Kidney (tissue), 22 donors: ENCODE measurements at places on chromosomes 2 and 18.

- DNase-seq, result peak; percentile 65
Observed at GRCh38 chr18:8366656-8367055, 242.6 kb upstream of the RAB12 start.

- peak; percentile 56 for DNase-seq
Observed at GRCh38 chr18:33201509-33201926, 239.0 kb downstream of the CCDC178 start.

GRCh38 chr2:202278036-202278760 is 12.6 kb downstream of the NOP58 start:
- no peak for DNase-seq

- no peak for DNase-seq
Observed at GRCh38 chr2:119134775-119135174, 23.8 kb downstream of the C1QL2 start.

DNA sequence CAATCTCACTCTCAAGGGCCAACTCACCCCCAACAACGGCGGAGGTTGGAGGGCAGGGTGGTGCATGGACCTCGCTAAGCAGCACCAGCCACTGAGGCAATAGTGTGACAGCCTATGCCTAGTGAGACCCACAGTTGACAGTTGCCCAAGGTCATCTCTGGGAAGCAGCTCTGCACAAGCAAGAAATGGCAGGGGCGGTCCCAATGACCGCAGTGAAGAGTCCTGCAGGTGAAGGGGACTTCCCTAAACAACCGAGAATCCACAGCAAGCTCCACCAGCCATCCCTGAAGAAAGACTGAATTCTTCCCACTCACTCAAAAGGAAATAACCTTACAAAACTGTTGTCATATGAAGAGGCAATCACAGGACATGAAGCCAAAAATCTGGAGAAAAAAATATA is 313.4 kb upstream of the ID2 start:
- DNase-seq, result no peak

- no peak for DNase-seq
Observed at GRCh38 chr2:203951366-203951902, 14.9 kb downstream of the ICOS start.

DNA sequence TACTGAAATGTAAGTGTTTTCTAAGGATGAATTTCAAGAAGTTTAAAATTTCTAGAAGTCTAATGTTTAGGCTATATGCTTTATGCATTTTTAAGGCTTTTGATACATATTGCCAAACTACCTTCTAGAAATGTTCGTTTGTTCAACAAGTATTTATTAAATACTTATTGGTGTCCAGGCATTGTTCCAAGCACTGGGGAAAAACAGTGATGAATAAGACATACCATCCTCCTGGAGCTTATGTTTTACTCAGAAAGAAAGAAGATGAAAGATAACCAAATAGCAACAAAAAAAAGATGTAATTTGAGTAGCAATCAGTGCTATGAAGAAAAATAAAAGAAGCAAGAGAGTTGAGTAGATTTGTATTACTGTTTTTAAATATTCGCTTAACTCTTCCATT is 692.9 kb downstream of the SLC4A3 start:
- no peak for DNase-seq

- no peak for DNase-seq
Observed at GRCh38 chr2:160484859-160485520, 8.6 kb downstream of the RBMS1 start.

GRCh38 chr2:70935468-70936164 is at the start of gene ATP6V1B1:
Gene ATP6V1B1 (plus strand): TSS chr2:70935900. CDS start chr2:70935955, 55 bp downstream.
- DNase-seq, result peak; percentile 61

GRCh38 chr2:219245148-219245898 is at the start of the genes GLB1L and STK16:
Gene GLB1L (minus strand): TSS chr2:219245444. CDS start chr2:219243573, 1,871 bp downstream.
Gene STK16 (plus strand): TSS chr2:219245479. CDS start chr2:219246000, 521 bp downstream.
- DNase-seq, result peak; percentile 96

DNA sequence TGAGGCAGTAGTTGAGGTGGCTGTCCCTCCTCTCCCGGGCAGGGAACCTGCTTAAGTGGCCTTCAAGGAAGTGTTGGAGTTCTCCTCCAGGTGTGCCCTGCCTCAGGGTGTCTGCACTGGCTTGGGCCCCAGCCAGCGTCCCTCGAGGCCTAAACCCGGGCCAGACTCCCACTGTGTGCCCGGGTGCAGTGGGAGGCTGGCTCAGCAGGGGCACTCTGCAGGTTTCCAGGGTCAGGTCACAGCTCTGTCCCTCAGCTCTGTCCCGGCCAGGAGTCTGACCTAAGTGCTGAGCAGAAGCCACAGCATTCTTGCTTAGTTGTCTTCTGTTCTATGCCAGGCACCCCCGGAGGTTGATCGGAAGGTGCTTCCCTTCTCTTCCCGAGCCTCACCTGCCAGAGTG is 69.0 kb upstream of the OTOS start:
- DNase-seq, result no peak

DNA sequence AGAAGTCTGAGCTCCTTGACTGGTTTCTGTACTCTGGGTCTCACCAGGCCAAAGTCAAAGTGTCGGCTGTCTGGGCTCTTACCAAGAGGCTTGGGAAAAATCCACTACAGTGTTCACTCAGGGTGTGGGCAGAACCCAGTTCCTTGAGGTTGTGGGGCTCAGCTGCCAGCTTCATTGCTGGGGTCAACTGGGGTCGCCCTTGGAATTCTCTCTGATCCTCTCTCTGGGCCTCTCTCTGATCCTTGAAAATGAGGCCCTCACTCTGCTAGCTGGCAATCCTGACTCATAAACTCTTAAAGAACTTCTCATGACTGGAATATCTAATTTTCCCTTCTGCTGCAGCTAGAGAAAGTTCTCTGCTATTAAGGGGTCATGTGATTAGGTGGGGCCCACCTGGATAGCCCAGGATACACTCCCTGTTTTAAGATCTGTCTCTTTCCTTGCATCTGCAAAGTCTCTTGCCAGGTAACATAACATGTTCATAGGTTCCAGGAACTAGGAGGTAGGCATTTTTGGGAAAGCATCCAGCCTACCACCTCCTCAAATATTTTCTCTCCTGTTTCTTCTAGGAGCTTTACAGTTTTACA is 66.3 kb downstream of the SP110 start:
- no peak for DNase-seq

DNA sequence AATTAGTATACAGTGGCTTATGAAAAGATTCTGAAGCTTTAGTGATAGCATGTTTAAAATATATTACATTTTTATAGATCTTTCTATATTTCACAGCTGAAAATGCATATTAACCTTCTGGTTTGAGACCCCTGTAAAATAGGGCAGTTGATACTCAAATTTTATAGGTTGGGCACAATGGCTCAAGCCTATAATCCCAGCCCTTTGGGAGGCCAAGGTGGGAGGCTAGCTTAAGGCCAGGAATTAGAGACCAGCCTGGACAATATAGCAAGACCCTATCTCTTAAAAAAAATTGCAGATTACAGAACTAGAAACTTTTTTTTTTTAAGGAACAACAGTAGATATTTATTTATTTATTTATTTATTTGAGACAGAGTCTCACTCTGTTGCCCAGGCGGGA is 31.2 kb downstream of the NBEAL1 start:
- DNase-seq, result no peak

DNA sequence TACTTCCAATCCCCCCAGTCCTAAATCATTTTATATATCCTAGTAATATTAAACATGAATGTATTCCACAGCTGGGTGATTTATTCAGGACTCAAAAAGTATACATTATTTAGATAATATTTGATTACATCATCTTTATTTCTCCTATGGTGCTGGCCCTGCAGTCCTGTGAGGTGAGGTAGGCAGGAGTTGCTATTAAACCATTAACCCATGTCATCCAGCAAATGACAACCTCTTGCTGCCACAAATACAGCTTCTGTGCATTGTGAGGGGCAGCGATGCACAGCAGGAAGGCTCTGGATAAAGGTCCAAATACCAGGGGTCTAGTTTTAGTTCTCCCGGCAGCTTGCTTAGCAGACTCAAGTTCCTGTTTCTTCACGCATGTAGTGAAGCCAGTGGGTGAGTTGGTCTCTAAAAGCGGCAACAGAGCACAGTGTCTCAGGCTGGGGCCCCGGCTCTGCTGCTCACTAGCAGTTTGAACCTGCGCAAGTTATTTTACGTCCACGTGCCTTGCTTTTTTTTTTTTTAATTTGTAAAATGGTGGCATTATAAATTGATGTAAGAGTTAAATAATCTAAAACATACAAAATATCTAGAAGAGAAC is 36.1 kb downstream of the INSIG2 start:
- DNase-seq, result peak; percentile 35

- DNase-seq, result no peak
Observed at GRCh38 chr2:159071190-159071915, 102.9 kb downstream of the TANC1 start.

- DNase-seq, result no peak
Observed at GRCh38 chr18:31661965-31662364, 22.4 kb downstream of the B4GALT6 start.

GRCh38 chr2:105842555-105842954 is 97.8 kb downstream of the NCK2 start:
- DNase-seq, result no peak

- DNase-seq, result no peak
Observed at GRCh38 chr18:31243740-31244512, 74.0 kb upstream of the DSG1 start.

GRCh38 chr2:80048296-80048695 is 256.3 kb downstream of the LRRTM1 start:
- DNase-seq, result no peak

GRCh38 chr2:126856403-126856802 is 42.3 kb upstream of the TEX51 start:
- DNase-seq, result no peak
